ENCODE measurements at places on chromosomes 13 and 19.
A peak's percentile ranks its signal among the peaks of the same experiment; 100 is the strongest.

- no peak for DNase-seq
These were observed 31.0 kb downstream of the PPP1R37 start for GRCh38 chr19:45124021-45124420.

GRCh38 chr13:62626771-62627170 is 1211.1 kb upstream of the PCDH20 start:
- DNase-seq, result no peak

- no peak for DNase-seq
These were observed 327.0 kb upstream of the SLITRK5 start for GRCh38 chr13:87344176-87344575.

GRCh38 chr19:37692956-37693620 is 26.5 kb downstream of the ZNF607 start:
- DNase-seq, result no peak

DNA sequence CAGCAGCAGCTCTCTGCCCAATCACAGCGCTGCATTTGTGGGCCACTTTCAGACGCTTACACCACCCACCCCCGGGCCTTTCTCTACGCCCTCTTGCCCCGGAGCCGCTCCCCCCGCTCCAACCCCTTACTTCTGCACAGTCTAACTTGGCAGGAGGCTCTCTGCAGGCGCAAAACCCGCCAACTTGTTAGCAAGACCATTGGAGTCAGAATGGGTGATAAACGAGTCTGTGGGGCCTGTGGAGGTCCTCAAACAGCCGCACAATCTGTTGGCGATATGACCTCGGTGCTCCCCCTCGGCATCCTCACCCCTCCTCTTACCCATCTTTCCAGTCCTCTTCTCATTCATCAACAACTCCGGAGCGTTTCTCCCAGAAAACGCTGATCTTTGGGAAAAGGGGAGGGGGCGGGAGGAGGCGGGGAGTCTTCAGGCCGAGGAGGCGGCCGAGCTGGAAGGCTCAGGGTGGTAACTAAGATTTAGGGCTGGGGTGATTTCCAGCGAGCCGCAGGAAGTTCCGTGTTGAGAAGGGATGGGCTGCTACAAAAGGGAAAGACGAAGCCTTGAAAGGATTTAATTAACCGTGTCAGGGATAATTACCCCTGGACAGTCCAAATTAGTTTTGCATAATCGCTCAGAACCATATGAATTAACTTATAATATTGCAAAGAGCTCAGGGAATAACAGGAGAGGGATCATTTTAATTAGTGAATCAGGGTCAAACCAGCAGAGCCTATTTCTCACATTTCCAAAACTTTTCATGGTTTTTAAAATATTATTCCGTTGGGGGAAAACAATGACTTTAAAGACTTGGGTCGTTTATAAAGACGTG is 4.1 kb downstream of the SOX21 start:
- DNase-seq, result peak; percentile 48

DNA sequence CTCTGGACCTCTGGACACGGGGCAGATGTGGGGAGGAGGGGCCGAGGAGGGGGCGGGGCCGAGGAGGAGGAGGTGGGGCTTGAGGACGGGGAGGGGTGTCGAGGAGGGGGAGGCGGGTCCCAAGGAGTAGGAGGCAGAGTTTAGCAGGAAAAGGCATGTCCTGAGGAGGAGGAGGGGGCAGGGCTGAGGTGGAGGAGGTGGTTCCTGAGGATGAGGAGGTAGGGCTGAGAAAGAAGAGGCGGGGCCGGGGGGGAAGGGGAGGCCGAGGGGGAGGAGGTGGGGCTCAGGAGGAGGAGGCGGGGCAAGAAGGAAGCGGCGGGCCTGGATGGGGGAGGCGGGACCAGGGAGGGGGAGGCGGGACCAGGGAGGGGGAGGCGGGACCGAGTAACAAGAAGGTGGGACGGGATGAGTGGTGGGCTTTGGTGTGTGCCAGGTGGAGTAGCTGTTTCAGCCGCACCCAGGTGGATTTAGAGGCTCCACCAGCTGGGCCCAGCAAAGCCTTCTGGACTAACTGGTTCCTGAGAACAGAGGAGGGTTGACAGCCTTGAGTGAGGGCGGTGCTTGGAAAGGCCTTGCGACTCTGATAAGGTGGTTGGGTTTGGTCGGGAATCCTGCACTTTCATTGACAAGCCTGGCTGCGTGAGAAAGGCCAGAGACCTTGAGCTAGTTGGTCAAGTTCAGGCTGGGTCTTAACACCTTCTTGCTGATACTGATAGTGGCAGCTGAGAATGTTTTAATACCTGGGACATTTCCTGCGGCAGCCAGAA is 7.7 kb downstream of the TECR start:
- DNase-seq, result peak; percentile 80

- peak; percentile 14 for DNase-seq
These were observed 351.5 kb downstream of the KLF12 start for GRCh38 chr13:73782450-73783449.

- DNase-seq, result no peak
These were observed 559 bp upstream of the SSBP4 start for GRCh38 chr19:18418483-18419194.

- DNase-seq, result no peak
These were observed 17.9 kb downstream of the BTBD2 start for GRCh38 chr19:1997353-1998233.

DNA sequence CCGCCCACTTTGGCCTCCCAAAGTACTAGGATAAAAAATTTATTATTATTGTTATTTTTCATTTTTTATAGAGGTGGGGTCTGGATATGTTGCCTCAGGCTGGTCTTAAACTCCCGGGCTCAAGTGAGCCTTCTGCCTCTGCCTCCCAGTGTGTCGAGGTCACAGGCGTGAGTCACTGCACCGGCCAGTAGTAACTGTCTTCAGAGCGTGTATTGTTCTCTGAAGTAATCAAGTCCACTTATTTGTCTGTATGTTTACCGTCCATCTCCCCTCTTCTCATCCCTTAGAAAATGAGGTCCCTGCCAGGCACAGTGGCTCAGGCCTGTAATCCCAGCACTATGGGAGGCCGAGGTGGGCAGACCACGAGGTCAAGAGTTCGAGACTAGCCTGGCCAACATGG is 18.2 kb upstream of the SULT2B1 start:
- no peak for DNase-seq

GRCh38 chr13:23909606-23910005 is 12.3 kb upstream of the C1QTNF9B start:
- DNase-seq, result no peak

- peak; percentile 86 for DNase-seq
These were observed 55.4 kb downstream of the CHST8 start for GRCh38 chr19:33676999-33677665.

- no peak for DNase-seq
These were observed 124.7 kb upstream of the VSTM2B start for GRCh38 chr19:29400917-29401711.

DNA sequence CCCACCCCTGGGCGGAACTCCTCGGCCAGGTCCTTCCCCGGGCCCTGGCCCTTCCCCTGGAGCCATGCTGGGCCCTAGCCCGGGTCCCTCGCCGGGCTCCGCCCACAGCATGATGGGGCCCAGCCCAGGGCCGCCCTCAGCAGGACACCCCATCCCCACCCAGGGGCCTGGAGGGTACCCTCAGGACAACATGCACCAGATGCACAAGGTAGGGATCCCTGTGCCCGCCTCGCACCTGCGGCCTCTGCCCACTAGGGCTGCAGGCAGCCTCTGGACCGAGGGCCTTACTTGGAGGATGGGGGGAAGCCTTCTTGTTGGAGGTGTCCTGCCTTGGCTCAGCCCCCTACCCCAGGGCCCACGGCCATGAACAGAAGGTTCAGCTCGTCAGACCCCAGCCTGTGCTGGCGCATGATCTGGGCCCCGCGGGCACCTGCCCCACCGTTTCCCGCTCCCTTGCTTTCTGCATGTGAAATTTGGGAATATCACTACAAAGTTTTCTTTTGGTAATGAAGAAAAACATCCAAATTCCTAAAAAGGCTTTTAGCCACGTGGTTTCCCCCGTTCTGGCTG is 23.4 kb downstream of the SMARCA4 start:
- no peak for DNase-seq

DNA sequence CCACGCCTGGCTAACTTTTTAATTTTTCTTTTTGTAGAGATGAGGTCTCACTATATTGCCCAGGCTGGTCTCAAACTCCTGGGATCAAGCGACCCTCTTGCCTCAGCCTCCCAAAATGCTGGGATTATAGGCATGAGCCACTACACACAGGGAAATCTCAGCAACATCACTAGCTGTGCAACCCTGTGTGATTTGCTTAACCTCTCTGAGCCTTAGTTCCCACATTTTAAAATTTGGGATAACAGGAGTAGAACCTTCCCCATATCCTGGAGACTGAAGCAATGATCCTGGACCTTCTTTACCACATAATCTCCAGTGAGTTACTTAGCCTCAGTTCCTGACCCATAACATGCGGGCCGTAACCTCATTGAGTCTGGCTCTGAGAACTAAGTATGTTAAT is 139.1 kb downstream of the IER2 start:
- DNase-seq, result no peak

- DNase-seq, result no peak
These were observed 9.2 kb downstream of the NOSIP start for GRCh38 chr19:49570997-49571676.

- DNase-seq, result no peak
These were observed 493 bp downstream of the YIPF2 start for GRCh38 chr19:10927730-10928562.

GRCh38 chr13:44147233-44147632 is 226.4 kb upstream of the SERP2 start:
- no peak for DNase-seq

- DNase-seq, result no peak
These were observed 12.4 kb downstream of the DPRX start for GRCh38 chr19:53644061-53644816.

- DNase-seq, result no peak
These were observed 124.5 kb downstream of the AKAP11 start for GRCh38 chr13:42396501-42396900.

- DNase-seq, result no peak
These were observed 210.9 kb downstream of the NDFIP2 start for GRCh38 chr13:79691826-79692225.

DNA sequence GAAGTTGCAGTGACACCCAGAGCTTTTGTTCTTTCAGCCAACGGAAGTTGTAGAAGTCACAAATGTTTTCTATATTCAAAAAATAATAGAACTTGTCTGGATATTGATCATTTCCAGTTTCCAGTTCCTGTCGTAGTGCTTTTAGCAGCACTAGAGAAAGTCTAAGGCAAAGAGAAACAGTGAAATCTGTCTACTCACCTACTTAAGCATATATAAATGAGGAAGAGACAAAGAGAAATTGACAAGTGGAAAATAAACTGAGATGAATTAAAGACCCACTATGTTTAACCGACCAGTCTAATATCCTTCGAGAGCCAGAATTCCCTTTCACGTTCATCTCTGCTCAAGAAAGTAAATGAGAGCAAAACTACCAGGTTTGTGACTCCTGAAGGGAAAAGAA is 36.7 kb downstream of the DACH1 start:
- DNase-seq, result no peak

DNA sequence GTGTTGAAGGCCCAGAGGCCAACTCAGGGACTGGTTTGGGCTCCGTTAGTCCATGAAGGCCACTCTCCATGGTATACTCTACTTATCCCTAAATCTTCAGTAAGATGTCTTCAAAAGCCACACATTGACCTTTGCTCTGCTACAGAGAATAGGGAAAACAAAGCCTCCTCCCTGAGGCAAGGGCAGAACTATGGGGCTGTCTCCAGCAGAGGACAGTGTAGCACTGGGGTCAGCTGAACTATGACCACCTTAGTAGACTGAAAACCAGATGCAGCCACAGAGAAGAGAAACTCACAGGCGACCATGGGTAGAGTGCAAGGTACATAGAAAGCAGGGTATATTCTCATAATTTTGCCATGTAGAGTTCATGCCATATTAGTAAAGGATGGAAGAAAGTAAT is 587.4 kb downstream of the LMO7 start:
- no peak for DNase-seq

GRCh38 chr13:33340631-33341030 is 55.1 kb upstream of the STARD13 start:
- DNase-seq, result no peak

DNA sequence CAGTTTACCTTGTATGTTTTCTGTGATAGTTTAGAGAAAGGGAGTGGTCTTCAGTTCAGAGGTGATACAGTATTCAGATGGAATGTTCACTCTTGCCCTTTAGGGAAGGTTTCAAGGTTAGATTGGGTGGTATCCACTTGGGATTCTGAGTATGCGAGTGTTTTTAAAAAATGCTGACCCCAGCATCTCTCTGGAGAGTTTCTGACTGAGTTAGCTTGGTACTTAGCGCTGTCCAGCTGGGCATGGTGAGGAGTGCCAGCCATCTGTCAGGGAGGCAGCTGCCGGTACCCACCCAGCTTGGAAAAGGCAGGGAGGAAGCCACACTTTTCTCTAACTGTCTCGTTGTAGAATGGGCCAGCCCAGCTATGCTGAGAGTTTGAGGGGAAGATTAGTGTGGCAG is 63.3 kb downstream of the ARHGEF7 start:
- DNase-seq, result no peak

- DNase-seq, result peak; percentile 92
These were observed 6.6 kb upstream of the NPAS1 start for GRCh38 chr19:47013041-47013517.

DNA sequence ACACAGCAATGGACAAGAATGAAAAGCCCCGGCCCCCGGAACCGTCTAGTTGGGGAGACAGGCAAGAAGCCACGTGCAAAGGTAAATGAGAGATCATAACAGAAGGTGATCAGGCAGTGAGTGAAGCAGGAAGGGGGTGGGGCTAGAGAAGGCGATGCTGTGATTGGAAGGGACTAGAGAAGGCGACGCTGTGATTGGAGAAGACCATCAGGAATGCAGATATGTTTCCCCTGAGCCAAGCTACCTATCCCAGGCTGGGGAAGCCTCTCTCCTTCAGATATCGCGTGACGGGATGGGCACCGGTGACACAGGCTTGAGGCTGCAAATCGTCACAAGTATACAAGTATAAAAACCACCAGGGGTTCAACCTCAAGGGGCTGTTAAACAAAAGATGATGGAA is 21.8 kb downstream of the DCAF15 start:
- DNase-seq, result peak; percentile 66

DNA sequence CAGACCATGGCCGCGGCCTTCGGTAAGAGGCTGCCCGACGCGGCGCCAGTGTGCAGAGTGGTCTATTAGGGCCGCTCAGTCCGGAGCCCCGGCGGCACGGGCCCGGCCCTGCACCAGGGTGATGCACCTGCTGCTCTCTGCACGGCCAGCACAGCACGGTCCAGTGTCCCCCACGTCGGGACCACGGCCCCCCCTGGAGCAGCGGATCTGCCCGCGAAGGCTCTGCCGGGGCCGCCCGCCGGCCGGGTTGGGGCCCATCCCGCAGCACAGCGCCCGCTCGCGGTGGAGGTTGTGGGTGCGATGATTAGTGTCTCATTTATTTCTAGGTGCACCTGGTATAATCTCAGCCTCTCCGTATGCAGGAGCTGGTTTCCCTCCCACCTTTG is 7.9 kb downstream of the PTBP1 start:
- peak; percentile 42 for DNase-seq

- DNase-seq, result no peak
These were observed 28.7 kb upstream of the GARRE1 start for GRCh38 chr19:34225659-34226015.

DNA sequence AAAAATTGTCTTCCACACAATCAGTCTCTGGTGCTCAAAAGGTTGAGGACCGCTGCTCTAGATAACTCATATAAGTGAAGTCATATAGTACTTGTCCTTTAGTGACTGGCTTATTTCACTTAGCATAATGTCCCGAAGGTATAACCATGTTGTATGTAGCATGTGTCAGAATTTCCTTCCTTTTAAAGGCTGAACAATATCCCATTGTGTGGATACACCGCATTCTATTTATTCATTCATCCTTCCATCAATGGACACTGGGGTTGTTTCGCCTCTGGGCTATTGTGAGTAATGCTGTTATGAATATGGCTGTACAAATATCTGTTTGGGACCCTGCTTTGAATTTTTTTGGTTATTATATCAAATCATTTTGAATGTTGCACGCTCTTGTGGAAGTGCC is 4.6 kb upstream of the LYPD5 start:
- no peak for DNase-seq

GRCh38 chr19:313988-314815 is 23.0 kb upstream of the PLPP2 start:
- DNase-seq, result no peak
